ENCODE measurements at places on chromosomes 1 and 21. TPM values are rescaled to one million over a fixed set of nuclear protein-coding genes. Genes with fewer than 3 reads are reported as not detected.

DNA sequence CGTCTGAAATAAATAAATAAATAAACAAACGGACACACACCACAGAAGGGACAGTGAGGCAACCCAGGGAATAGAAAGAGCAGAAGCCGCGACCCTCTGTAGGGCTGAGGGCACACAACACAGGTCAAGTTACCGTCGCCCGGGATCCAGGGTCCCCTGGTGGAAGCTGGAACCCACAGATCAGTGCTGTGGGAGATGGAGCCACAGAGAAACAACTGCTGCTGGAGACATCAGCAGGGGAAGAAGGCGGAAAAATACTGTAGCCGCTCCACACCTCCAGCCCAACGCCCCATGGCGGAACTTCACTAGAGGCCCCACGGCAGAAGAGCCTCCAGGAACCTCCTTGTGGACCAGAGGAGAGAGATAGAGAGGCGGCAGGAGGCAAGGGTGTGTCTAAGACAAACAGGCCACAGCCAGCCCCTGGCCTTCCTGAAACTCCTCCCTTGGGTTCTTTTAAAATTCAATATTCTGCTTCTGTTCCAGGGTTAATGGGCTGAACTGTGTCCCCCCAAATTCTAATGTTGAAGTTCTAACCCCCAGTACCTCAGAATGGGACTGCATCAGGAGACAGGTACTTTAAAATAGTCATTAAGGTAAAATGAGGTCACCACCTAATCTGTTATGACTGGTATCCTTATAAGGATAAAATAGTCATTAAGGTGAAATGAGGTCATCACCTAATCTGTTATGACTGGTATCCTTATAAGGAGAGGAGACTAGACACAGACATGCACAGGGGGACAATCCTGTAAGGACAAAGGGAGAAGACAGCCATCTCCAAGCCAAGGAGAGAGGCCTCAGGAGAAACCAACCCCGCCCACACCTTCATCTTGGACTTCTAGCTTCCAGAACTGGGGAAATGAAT is 7.7 kb upstream of the HLCS start:
- no peak overlapping the region for H3K4me3 ChIP-seq
- no peak overlapping the region for H3K27ac ChIP-seq
- H3K27me3 ChIP-seq: no peaks in the 10 kb centered on the region
- no peaks in the 10 kb centered on the region for H3K36me3 ChIP-seq
- peaks cover 14% of the 10 kb centered on the region for H3K4me1 ChIP-seq
- no peak for DNase-seq

GRCh38 chr1:55981010-55981650 is 598.2 kb downstream of the PLPP3 start:
- no peak overlapping the region for H3K27ac ChIP-seq
- no peak overlapping the region for H3K4me3 ChIP-seq
- no peaks in the 10 kb centered on the region for H3K27me3 ChIP-seq
- no peak for DNase-seq
- no peaks in the 10 kb centered on the region for H3K4me1 ChIP-seq

GRCh38 chr1:26771285-26771642 is 16.5 kb upstream of the PIGV start:
- H3K27me3 ChIP-seq: no peaks in the 10 kb centered on the region
- H3K36me3 ChIP-seq: peaks cover 100% of the 10 kb centered on the region
- peak overlapping the region; percentile 31 for H3K27ac ChIP-seq

DNA sequence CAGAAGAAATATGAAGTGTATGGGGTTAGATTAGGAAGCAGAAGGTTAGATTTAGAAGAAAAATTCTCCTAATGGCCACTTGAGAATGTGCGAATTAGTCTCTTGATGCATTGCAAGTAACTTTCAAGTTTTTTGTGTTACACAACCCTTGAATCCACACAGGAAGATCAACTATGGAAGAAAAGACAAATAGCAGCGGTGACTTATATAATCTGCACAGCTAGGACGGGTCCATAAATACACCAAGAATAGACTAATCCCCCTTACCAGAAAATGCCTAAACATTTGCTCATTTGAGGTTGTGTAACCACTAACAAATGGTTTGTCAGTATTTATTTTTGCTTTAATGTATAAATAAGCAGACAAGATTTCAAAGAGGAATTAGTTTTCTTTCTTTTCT is 182.6 kb downstream of the TGFB2 start:
- peaks cover 5% of the 10 kb centered on the region for H3K4me1 ChIP-seq
- no peak for DNase-seq
- H3K27me3 ChIP-seq: no peaks in the 10 kb centered on the region
- no peaks in the 10 kb centered on the region for H3K36me3 ChIP-seq
- H3K27ac ChIP-seq: no peak overlapping the region
- H3K4me3 ChIP-seq: no peak overlapping the region

DNA sequence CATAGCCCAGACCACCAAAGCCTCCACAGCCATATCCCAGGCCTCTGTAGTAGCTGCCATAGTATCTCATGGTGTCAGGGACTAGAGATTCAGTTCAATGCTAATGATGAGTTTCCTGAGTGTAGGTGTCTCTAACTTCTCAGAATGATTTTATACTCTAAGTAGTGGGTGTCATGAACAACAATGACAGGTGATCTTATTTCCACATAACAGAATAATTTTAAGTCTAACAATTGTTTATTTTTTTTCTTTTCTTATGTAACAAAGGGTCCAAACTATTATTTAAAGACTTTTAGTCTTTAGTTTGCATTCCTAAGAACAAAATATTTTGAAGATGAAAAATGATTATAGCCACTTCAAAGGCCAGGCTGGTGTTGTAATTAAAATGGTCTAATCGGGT is at the start of gene KRTAP19-6:
TSS of gene KRTAP19-6 (minus strand) at position 101 of the 400 bp plus-strand sequence. CDS start at position 70, 31 bp downstream.
- no peak within 1 kb of the TSS for H3K27ac ChIP-seq
- no peak for DNase-seq
- no peaks in the 10 kb centered on the region for H3K36me3 ChIP-seq

GRCh38 chr1:97895278-97895677 is 25.6 kb downstream of the DPYD start:
- no peaks in the 10 kb centered on the region for H3K36me3 ChIP-seq
- H3K4me1 ChIP-seq: peaks cover 3% of the 10 kb centered on the region
- H3K27me3 ChIP-seq: no peaks in the 10 kb centered on the region
- DNase-seq: no peak

GRCh38 chr1:64405833-64406232 is 64.1 kb upstream of the CACHD1 start:
- no peaks in the 10 kb centered on the region for H3K27me3 ChIP-seq
- DNase-seq: no peak
- H3K36me3 ChIP-seq: no peaks in the 10 kb centered on the region
- no peak overlapping the region for H3K27ac ChIP-seq
- H3K4me1 ChIP-seq: no peaks in the 10 kb centered on the region

DNA sequence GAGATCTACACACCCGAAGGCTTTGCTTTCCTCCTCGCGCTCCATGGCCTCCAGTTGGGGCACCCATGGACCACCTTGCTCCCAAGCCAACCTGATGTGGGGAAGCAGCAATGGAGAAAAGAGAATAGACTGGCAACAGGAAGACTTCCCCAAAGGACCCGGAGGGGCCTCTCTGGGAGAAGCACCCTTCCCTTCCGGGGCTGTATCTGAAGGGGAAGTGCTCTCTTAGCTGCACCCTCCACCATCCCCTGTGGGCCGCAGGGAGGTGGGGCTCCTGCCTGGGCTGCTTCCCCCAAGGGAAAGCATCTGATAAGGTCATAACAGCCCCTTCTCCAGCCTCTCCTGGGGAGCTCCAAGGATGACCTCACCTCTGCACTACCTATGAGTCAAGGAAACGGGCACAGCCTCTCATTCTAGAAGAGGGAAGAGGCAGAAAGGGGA is 100.2 kb downstream of the RIPK4 start:
- H3K27ac ChIP-seq: no peak overlapping the region
- H3K27me3 ChIP-seq: no peaks in the 10 kb centered on the region
- peaks cover 19% of the 10 kb centered on the region for H3K4me1 ChIP-seq
- no peak for DNase-seq

DNA sequence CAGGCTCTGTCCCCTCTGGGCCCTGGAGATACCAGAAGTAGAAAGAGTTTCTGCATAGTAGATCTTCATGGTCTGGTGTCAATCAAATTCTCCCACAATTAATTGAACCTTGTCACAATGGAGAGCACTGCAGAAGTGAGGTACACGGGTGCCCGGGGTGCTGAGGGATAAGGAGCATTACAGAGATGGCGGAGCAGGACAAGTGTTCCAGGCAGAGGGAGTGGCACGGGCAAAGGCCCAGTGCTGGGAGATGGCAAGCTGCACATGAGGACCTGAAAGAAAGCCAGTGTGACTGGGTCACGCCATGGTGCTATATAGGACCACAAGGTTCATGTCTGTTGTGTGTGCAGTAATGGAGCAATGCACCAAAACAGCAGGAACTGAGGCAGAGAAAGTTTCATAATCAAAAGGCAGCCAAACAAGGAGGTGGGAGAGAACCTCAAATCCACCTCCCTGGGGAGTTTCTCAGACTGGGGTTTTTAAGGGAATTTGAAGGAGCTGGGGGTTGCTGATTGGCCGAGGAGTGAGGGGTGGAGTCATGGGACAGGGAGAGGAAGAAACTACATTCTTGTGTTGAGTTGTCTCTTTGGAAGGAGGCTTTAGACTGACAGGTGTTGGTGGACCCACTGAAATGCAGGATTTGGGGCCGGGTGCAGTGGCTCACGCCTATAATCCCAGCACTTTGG is 27.7 kb downstream of the ACOT11 start:
- H3K27me3 ChIP-seq: no peaks in the 10 kb centered on the region
- H3K27ac ChIP-seq: no peak overlapping the region
- DNase-seq: no peak
- H3K4me3 ChIP-seq: no peak overlapping the region
- peaks cover 12% of the 10 kb centered on the region for H3K4me1 ChIP-seq

DNA sequence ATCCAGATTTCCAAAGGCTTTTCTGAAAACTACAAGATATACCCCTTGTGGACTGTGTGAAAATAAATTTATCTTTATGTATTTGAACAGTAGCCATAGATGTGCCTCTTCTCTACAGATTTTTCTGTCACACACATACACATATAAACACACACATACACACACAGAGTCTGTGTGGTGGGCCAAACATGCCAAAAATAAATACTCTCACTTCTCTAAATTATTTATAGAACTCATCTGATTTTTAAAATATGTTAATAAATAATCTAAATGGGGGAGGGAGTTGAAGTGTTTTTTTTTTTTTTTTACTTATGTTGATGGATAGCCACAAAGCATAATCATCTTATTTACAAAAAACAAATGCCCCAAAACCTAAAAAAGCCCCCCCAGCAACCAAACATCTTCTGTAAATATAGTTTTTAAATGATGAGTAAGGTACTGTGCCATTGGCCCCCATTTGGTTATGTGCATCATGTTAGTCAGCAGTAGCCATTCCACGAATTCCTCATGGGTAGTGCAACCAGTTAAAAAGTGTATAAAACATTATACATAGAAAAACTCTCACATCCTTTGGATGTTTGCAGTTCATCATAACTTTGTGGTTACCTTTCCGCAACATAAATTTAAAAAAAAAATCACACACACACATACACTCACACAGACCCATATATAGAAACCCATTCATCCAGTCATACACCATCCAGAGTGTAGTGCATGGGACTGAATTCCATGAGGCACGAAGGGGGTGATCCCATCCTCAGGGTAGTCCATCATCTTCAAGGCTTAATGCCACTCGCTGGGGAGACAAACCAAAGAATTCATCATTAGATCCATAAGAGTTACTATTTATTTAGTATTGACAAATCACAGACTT is 8.2 kb upstream of the MAGOH start:
- H3K27me3 ChIP-seq: no peaks in the 10 kb centered on the region
- DNase-seq: no peak
- H3K36me3 ChIP-seq: no peaks in the 10 kb centered on the region
- no peak overlapping the region for H3K27ac ChIP-seq
- no peak overlapping the region for H3K4me3 ChIP-seq

DNA sequence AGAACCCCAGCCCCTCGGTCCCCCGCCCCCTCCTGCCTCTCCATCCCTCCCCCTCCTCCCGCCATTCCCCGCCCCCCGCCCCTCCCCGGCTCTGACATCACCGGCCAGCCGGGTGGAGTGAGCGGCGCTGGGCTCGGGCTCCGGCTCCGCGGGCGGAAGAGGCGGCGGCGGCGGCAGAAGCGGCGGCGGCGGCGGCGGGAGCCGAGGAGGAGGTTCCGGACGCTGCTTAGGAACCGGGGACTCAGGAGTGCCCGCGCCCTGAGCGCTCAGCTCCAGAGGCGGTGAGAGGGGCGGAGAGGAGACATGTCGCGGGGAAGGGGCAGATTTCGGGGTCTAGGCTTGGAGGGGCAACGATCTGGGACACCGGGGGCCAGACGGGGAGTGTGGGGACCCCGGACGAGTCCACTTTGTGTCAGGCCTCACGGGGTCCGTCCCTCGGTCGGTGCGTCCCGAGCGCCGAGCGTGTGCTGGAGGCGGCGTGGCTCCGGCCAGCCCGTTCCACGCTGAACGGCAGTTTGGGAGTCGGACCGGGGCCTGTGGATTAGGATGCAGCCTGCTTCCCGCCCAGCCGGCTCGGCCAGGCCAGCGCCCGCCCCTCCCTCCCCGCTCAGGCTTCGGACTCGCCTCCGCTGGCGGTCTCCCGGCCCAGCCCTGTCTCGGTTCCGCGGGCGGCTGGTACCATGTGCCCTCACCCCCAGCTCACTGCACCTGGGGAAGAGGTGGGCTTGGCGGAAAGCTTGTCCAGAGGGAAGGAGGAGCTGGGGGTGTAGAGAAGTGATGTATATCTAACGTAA is at the start of gene PEA15:
TSS of gene PEA15 (plus strand) at position 143 of the 794 bp plus-strand sequence. CDS start 6,161 bp downstream, outside the sequence.
- H3K4me3 ChIP-seq: peak within 1 kb of the TSS; percentile 92
- H3K27ac ChIP-seq: peak within 1 kb of the TSS; percentile 95
- no peaks in the 10 kb centered on the region for H3K27me3 ChIP-seq
- H3K36me3 ChIP-seq: peaks cover 11% of the 10 kb centered on the region
- peaks cover 59% of the 10 kb centered on the region for H3K4me1 ChIP-seq

- DNase-seq: no peak
- no peak overlapping the region for H3K4me3 ChIP-seq
- H3K4me1 ChIP-seq: no peaks in the 10 kb centered on the region
- no peak overlapping the region for H3K27ac ChIP-seq
Measured at GRCh38 chr1:232837087-232837486, 31.9 kb downstream of the MAP10 start.

- H3K4me1 ChIP-seq: no peaks in the 10 kb centered on the region
- H3K36me3 ChIP-seq: peaks cover 4% of the 10 kb centered on the region
- no peak overlapping the region for H3K4me3 ChIP-seq
- no peak overlapping the region for H3K27ac ChIP-seq
Measured at GRCh38 chr1:112975336-112975735, 19.3 kb upstream of the SLC16A1 start.

GRCh38 chr1:110260194-110260593 is 50.1 kb downstream of the KCNC4 start:
- no peak overlapping the region for H3K4me3 ChIP-seq
- H3K4me1 ChIP-seq: peaks cover 6% of the 10 kb centered on the region
- no peak overlapping the region for H3K27ac ChIP-seq
- no peak for DNase-seq

DNA sequence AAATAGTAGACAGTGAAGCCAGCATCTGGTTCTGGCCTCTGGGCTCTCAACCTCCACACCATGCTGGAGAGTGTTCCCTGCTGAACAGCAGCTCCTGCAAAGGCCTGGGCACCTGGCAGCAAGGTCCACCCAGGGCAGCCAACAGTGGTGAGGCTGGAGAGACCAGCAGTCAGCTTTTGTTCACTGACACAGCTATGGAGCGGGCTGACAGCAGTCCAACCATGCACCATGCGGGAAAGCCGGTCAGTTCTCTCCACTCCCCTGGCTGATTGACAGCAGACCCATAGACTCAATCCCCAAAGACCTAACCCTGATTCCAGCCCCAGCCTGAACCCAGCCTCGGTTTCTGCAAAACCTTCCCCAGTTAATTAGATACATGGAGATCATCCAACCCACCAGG is 49.0 kb downstream of the KLHDC7A start:
- no peaks in the 10 kb centered on the region for H3K36me3 ChIP-seq
- no peak overlapping the region for H3K4me3 ChIP-seq
- DNase-seq: no peak
- no peaks in the 10 kb centered on the region for H3K4me1 ChIP-seq
- no peak overlapping the region for H3K27ac ChIP-seq

OR2L3 gene
- total RNA-seq: not detected

PAQR6 gene
- total RNA-seq: 2.3 TPM

CXADR gene
- 26.6 TPM for total RNA-seq

NUP210L gene
- 1.7 TPM for total RNA-seq

HSPG2 gene
- total RNA-seq: 216 TPM

SLC6A17 gene
- total RNA-seq: not detected

OR2T33 gene
- not detected for total RNA-seq

Data from lower lobe of right lung (tissue), 2 donors.